ENCODE measurements at places on chromosomes 6 and 20.

DNA sequence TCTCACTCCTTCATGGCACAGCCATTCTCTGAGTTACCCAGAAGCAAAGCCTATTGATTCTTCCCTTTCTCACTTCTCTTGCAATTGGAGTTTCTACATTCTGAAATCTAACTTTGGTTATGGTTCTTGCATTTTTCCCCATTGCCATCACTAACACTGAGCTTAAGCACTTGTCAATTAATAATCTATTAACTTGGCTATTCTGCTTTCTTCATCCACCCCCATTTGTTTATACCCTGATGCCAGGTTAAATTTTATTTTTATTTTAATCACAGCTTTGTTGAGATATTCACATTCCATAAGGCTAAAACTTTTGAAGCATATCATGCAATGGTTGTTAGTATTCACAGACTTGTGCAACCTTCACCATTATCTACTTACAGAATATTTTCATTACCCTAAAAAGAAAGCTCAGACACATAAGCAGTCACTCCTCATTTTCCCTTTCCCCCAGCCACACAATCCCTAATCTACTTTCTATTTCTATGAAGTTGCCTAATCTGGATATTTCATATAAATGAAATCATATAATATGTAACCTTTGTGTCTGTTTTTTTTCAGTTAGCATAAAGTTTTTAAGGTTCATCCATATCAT is 222.3 kb downstream of the UBE3D start:
- DNase-seq: no peak

- no peak for DNase-seq
These were observed 464.3 kb downstream of the EPM2A start for GRCh38 chr6:145271040-145271439.

- no peak for DNase-seq
These were observed 9.0 kb upstream of the SLC2A10 start for GRCh38 chr20:46700481-46700880.

DNA sequence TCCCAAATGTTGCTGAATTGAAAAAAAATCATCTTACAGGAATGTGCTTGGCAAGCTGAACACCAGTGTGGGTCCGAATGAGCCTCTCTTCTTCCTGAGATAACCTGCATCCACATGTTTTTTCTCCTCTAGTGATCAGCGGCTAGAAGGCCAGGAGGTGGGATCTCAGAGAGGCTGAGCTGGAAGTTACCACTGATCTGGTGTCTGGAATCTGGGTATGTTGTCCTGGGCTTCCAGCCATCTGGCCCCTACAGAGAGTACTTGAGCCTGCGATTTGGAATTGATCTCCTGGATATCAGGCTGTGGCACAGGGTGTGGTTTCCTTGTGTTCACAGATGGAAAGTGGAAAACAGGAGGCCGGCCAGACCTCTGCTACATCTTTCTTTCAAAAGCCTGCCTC is 35.9 kb downstream of the SULF2 start:
- no peak for DNase-seq

DNA sequence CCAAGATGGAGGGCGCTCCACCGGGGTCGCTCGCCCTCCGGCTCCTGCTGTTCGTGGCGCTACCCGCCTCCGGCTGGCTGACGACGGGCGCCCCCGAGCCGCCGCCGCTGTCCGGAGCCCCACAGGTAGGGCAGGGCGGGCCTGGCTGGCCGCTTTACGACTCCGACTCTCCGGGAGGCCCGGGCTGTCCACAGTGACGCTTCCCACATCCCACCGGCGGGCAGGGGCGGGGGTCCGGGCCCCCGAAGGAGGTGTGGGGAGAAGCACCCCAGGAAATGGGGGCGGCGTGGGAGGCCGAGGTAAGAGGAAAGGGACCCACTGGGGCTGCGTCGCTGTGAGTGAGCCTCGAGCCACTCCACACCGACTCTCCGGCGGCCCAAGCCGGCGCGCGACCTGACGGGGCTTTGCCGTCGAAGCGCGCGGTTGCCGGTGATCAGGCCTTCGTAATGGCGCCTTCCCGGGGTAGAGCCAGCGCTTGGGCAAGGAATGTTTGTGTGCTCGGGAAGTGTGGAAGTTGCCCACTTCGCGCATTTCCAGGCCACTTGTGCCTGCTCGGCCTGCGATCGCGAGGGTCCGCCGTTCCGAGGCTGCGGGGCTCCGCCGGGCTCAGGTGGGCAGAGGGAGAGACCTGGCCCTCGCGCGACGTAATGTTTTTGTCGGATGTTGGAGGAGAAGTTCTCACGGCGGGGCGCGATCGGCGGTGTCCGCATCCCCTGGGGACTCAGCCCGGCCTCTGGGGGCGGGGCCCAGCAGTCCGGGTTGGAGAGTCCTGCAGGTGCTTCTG is 427 bp downstream of the GINM1 start:
- no peak for DNase-seq

- no peak for DNase-seq
These were observed 69.3 kb downstream of the MDN1 start for GRCh38 chr6:89750338-89750737.

- DNase-seq: no peak
These were observed 29.1 kb upstream of the CSNK2A1 start for GRCh38 chr20:572727-573126.

- no peak for DNase-seq
These were observed 11.3 kb downstream of the TULP4 start for GRCh38 chr6:158323561-158323958.

- no peak for DNase-seq
These were observed 401.7 kb downstream of the ESR1 start for GRCh38 chr6:152209211-152209610.

- DNase-seq: peak; percentile 81
These were observed 2.3 kb downstream of the TUBB start for GRCh38 chr6:30722280-30723112.

GRCh38 chr6:74931558-74931957 is 274.3 kb downstream of the COL12A1 start:
- DNase-seq: no peak

GRCh38 chr6:1624851-1625781 is 15.4 kb downstream of the FOXC1 start:
- DNase-seq: no peak

DNA sequence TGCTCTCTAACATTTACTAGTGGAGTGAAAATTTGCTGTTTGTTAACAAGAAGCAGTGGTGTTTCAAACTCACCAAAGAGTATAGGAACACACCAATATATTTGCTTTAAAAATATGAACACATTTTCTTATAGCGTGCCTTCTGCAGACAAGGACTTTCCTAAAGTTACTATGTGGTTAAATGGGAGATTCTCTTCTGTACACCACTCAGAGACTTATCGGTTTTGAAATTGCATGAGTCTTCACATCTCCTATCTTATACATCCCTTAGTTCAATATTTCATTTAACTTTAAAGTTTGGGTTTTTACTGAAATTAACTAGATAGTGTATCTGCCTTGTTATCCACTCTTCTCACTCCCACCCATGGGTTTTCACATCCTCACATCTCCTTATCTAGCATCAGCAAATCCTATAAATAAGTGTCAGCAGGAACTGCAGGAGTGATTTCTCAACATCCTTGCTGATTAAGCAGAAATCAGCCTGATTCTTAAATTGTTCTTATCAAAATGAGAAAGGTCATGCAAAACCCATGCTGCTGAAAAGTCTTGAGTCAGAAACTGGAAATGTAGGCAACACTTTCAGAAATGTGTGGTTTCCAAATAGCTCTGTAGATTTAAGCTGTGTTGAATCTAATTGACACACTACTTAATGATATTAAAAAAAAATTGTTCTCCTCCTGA is 1075.6 kb upstream of the GJE1 start:
- no peak for DNase-seq

DNA sequence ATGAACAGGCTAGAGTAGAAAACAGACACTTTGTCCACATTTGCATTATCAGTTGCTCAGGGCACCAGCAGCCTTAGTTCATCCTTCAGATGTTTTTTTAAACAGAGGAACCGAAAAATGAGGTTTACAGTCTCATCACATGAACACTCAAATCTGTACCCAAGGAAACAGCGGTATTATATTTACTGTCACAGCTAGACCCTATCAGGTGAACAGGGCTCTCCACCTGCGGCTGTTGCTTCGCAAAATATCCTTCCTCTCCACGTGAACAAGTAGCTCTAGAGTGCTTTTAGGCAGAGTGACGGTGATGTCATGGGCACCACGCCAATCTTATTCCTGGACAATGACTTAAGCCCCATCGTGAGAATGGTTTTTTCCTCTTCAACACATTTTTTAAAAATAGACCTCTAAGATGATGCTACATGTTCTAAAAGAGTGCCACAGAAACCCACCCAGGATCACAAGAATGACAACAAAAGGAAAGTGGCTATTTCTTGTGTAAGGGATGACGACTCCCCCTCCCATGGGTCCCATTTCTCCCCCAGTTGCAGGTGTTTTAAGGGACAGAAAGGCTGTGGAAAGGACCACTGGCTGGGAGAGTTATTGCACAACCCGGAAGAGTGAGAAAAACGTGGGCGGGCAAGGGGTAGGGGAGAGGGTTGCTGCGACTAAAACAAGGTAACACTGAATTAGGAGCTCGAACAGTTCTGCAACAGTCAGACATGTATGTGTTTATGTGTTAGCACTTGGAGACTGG is 77.7 kb downstream of the EFHC1 start:
- no peak for DNase-seq

- no peak for DNase-seq
These were observed 593 bp upstream of the RALGAPB start for GRCh38 chr20:38471987-38472512.

DNA sequence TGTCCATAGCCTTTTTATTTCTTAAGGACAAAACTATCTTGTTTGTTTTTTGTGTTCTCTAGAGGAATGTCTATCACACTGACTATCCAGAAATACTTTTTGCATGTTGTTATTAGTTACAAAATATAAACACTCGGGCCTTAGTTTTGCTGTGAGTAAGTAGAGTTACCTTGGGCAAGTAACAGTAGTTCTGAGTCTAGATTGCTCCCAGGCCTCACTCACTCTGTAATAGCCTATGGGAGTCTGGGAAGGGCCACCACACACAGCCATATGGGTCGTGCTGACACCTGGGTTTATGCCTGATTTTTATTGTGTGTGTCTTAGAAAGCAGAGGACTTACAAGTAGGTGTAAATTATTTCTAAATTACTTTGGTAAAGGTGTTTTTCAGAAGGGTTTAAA is 185.8 kb downstream of the TMEM242 start:
- DNase-seq: no peak

DNA sequence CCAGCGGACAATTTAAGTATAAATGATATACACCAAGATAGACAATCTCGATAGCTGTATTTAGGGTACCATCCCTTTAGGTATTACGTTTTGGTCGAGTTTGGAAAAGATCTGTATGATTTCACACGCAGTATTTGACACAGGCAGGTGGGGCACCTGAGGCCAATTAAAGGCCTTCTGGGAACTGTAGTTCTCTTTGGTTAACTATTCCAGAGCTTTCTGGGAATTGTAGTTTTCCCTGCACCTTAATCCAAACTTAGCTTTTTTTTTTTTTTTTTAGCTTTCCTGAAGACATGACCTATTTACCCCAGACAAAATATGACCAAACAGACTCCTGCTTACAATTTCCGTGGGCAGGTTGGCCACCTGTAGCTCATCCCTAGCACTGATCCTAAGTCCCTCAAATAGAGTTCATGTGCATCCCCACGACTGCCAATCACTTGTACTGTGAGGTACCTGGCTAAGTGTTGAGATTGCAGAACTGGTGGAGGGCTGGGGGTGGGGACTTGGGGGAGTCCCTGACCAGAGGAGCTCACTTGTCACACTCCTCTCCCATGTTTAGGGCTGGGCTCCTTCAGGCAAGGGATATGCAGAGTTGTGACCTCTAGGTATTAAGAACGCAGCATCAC is 999 bp upstream of the EHMT2 start:
- no peak for DNase-seq

DNA sequence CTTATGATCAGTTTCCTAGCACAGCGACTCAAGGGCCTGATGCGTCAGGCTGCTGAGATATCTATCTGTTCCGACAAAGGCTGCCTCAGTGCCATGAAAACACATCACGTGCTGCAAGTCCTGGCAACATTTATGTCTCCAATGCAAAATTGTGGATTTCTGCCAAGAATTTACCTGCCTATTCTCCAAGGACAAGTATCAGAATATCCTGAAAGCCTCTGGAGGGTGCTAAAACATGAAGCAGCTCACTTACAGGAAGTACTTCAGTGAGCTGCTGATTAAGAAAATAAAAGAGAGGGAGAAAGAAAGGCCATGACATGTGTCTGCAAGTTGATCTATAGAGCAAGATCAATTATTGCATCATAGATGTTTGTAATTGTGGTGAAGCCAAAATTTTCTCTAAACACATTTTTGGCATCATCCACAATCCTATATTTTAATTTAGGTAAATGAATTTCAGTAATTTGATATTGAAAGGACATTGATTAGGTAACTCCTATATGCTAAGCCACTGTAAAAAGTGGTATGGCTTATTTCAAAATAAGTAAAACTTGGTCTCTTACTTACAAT is 25.8 kb upstream of the TPBG start:
- no peak for DNase-seq

DNA sequence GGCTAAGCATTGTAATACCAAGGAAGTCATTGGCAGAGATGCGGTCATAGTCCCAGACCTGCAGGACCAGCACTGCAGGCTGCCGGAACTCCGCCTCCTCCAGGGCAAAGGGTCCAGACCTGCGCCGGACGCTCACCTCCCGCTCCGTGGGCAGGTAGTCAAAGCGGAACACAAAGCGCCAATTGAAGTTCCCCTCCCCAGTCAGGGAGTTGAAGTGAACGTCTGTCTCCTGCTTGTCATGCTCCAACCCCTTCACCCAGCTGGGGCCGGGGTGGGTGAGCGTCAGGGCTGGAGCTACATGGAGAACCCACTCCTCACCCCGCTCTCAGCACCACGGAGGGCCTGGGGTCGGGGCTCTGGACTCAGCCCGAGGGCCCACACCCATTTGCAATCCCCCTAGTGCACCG is 18.2 kb downstream of the ERGIC3 start:
- no peak for DNase-seq

DNA sequence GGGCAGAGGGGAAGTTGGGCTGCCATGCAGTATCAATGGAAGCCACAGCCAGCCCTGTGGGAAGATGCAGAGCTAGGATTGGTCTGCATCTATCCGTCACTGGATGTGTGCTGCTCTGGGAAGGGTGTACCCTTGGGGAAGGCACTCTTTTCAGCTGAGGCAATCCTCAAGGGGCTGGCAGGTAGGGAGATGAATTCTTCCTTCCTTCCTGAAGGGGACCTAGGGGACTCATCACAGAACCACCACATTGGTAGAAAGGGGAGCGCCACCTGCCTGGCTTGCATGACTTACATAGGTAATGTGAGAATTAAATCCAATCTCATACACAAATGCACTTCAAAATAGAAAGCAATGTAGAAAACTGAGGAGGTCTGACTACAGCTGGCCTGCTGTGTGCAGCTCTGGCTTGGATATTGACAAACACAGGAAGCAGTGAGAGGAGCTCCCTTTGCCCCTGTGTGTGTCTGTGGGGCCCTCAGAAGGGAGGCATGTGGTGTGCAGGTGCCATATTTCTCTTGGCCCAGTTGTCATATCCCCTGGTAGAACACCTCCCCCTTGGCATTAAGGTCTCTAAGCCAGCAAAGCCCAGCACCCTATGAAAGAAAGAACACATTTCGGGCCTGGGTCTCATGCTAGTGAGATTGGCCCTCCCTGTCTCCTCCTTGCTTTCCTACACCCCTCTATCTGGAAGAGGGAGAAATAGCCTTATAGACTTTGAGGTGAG is 260.3 kb upstream of the MOCS1 start:
- DNase-seq: no peak

- DNase-seq: no peak
These were observed 598 bp downstream of the FABP7 start for GRCh38 chr6:122780114-122780513.
